ENCODE measurements at places on chromosomes 6 and 20.
A peak's percentile ranks its signal among the peaks of the same experiment; 100 is the strongest.

- DNase-seq, result peak; percentile 62
Measured at GRCh38 chr6:63636518-63637021, 968 bp downstream of the PHF3 start.

DNA sequence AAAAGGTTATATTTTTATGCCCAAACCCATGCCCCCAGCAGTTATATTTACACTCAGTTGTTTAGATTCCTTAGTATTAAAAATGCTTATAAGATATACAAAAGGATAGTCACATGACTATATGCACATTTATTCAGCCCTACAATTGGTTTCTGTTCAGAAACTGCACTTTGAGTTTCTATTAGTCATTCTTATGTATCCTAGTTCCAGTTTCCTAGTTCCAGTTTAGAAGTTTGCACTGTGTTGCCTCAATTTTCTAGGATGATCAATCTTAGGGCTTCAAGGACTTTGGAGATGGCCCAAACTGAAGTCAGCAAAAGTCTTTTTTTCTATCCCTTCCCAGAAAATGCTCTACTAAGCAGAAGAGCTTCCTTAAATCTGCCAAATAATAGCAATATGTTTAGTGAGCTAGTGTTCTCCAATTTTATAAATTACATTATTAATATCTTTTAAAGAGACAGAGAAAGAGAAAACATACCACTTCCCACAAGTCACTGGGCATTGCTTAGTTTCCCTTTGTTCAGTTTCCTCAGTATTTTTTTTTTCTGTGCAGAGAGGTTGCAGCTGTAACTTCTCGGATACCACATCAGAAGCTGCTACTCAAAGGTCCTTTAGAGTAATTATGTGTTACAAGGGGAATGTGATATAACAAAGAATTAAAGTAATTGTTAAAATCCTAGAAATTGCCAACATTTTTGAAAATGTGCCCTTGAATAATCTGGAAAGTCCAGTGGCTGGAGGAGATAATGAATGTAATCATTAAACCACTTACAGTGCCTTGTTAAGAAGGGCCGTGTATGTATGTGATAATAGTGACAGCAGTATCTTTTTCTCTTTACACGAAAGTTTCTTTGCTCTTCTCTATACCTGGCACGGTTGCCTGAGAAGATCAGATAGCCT lies 138.8 kb downstream of the KHDRBS2 start:
- no peak for DNase-seq

DNA sequence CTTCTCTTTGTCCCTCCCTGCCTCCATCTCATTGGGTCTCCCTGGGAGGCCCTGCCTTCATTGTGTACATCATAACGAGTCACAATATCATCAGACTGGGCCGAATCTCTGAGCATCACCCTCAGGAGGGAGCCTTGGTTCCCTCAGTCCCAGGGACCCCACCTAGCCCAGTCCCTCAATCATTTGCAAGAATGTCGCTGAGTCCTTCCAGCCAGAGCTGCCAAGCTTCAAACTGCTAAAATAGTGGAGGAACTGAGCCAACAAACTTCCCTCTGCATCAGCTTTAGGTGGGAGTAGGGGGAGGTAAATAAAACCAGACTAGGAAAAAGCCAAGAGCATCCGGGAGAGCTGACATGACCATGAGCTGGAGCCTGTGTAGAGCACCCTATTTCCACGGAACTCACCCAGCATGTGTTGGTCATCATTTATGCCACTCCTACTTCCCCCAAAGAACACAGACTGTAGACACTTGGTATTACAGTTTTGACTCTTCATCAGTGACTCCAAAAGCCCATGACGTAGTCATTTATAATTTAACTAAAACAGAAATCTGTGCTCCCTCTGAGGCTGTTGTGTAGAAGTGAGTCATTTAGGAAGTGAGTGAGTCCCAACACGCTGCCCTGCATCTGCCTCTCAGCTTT lies 28.8 kb upstream of the IL17A start:
- no peak for DNase-seq

- DNase-seq, result no peak
Measured at GRCh38 chr6:131811500-131811899, 3.7 kb downstream of the ENPP1 start.

DNA sequence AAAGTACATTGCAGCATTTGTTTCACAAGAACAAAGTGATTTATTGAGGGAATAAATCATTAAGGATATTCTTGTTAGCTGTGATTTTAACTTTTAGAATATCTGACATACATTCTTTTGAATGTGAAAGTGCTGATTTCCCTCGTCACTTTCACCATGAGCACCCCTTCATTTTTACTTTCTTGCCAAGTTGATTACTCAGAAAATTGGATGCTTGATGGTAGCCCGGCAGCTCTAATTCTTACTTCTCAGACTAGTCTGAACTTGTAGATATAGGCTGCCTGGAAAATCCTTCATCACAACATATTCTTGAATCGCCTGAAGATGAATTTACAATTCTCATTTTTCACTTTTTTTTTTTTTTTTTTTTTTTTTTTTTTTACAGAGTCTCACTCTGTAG lies 147.1 kb upstream of the SMLR1 start:
- DNase-seq, result no peak

- DNase-seq, result peak; percentile 60
Measured at GRCh38 chr20:2237059-2237458, 58.7 kb upstream of the TGM3 start.

- peak; percentile 83 for DNase-seq
Measured at GRCh38 chr6:89297695-89298351, 17.3 kb downstream of the GABRR2 start.

DNA sequence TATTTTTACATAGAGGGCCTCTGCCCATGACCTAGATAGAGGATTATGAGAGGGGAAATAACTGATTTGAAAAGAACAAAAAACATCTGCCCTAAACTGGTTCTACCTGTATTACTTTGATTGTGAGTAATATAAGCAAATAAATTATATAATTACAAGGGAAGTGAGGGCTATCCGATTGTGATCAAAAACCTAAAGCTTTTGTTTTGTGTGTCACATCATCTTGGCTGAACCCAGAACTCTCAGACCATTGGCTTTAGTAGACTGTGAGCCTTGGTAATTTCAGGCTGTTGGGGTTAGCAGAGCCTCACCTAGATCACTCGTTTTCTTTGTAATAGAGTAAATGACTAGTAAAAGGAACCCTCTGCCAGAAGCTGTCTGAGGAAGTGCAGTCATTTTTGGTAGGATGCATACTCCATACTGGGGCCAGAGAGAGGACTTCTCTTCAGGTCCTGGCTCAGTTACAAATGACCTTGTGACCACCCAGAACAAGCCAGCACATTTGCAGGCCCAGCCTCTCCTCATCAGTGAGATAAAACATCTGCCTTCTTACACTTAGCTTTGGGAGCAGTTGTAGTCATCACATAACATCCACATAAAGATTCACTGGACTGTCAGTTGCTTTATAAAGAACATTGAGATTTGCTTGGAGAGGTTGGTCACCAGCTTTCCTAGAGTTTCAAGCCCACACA lies 13.5 kb downstream of the STK35 start:
- no peak for DNase-seq

- no peak for DNase-seq
Measured at GRCh38 chr6:44123544-44123943, 3.7 kb downstream of the MRPL14 start.

DNA sequence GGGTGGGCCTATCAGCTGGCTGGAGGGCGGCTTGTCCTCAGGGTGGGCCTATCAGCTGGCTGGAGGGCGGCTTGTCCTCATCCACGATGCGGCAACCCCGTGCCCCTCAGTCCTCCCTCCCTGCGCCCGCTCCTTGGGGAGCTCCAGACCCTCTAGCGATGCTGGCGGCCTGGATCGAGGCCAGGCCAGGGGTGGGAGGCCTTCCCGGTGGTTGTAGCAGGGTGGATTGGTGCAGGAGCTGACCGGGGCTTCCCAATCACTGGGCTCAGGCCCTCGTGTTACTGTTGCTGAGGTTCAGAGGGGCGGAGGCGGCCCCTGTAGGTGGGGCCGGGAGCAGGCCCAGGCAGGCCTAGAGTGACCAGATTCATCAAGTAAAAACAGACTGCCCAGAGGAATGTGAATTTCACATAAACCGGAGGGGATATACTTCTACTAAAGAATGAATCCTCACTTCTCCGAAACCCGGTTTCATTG lies 8.8 kb downstream of the SLC17A9 start:
- DNase-seq, result no peak

- no peak for DNase-seq
Measured at GRCh38 chr6:142746524-142746923, 198.5 kb downstream of the HIVEP2 start.

GRCh38 chr6:134245041-134245440 lies 72.9 kb downstream of the SGK1 start:
- no peak for DNase-seq

DNA sequence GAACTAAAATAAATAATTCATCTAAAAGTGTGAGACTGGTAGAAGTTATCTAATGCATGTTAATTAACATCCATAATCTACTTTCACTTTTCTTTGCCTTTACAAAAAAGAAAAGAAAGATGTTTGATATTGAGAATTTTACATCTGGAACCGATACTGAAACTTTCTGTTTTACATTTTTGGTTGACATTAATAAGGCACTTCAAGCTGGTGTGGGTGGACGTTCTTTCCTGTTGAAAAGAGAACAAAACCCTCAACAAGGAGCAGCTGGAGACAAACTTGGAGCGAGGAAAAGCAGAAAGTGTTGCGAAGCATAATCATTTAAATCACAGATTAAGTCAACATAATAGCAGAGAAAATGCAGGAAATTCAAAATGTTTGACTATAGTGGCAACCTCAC lies 575.2 kb upstream of the ADGRB3 start:
- no peak for DNase-seq

DNA sequence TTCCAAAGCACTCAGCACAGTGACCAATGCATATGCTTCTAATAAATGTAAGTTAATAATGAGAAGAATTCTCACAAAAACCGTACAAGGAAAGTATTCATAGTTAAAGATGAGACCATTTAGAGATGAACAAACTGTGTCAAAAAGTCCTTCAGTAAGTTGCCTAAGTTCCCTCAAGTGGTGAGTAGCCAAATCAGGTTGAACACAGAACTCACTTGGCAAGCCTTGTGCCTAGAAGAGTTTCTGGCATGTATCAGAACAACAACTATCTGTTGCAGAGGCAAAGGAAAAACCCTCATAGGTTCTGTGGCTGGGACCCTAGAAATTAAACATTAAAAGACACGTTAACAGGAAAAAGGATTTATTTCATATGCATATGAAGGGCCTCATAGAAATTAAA lies 129.6 kb upstream of the DOK5 start:
- DNase-seq, result no peak

- no peak for DNase-seq
Measured at GRCh38 chr20:33986560-33987216, 7.0 kb upstream of the RALY start.

DNA sequence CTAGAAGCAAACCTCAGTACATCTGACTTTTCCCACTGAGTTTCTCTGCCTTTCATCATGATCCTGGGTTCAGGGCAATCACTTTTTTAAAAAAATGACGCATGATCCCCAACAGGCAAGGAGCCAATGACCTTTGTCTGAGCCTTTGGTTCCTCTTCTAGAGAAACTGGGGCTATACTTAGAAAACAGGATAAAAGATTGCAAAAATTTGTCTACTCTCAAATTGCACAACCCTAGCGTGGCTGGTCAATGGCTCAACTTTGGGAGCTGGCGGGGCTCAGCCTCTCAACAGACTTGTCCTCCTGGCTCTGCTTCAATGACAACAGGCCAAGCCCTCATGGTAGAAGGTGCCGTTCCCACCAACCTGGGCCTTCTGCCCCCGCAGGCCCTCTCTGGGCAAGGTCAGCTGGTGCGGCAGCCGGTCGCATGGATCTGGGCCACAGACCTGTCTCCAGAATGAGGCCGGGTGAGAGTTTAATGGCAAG lies 48.7 kb downstream of the PDYN start:
- DNase-seq, result no peak

GRCh38 chr6:44538807-44539201 lies 151.3 kb downstream of the CDC5L start:
- no peak for DNase-seq
